ENCODE measurements at places on chromosomes 7 and 10. TPM values are rescaled to one million over a fixed set of nuclear protein-coding genes. Genes with fewer than 3 reads are reported as not detected.

DNA sequence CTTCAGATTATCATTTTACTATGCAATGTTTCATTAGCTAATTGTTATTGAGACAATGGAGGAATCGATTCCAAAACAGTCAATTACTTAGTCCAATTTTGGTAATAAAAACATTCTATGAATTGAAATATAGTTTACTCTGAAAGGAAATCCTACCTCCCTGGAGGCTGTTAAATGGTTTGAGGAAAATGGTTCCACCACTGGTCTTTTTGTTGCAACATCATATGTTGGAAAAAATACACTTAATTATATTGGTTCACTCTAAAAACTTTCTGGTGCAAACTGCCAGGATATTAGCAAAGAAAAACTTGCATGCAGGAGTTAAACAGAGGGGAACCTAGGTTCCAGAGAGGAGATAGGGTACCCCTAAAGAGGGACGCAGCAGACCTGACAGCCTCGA, 267.3 kb upstream of the LYZL1 start:
- H3K36me3 ChIP-seq, result no peaks in the 10 kb centered on the region
- H3K27ac ChIP-seq, result no peak overlapping the region
- no peak overlapping the region for H3K4me3 ChIP-seq
- H3K4me1 ChIP-seq, result no peaks in the 10 kb centered on the region
- no peaks in the 10 kb centered on the region for H3K27me3 ChIP-seq

- H3K4me3 ChIP-seq, result peak overlapping the region; percentile 8
- no peaks in the 10 kb centered on the region for H3K27me3 ChIP-seq
- no peak for DNase-seq
- H3K27ac ChIP-seq, result peak overlapping the region; percentile 80
- no peaks in the 10 kb centered on the region for H3K36me3 ChIP-seq
- peaks cover 77% of the 10 kb centered on the region for H3K4me1 ChIP-seq
These were observed 162.9 kb downstream of the GRK5 start for GRCh38 chr10:119370111-119370741.

DNA sequence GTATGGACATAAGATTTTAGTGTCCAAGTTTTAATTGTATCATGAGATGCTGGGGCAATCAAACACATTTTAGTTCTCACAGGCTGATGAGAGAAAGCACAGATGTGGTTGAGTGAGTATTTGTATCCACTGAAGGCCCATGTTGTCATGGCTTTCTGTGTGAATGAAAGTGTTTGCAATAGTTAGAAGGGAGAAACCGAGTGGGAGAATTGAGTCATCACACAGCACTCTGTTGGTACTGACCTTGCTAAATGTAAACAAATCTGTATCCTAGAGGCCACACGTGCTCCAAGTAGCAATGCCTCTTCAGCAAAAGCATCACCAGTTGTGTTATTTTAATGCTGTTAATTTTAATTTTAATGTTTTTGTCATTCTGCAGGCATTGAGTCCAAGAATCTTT, 121.2 kb downstream of the EMX2 start:
- H3K27ac ChIP-seq, result no peak overlapping the region
- DNase-seq, result peak; percentile 22
- no peak overlapping the region for H3K4me3 ChIP-seq
- H3K27me3 ChIP-seq, result no peaks in the 10 kb centered on the region
- H3K4me1 ChIP-seq, result no peaks in the 10 kb centered on the region

GRCh38 chr7:135238112-135238744, 4.6 kb downstream of the STRA8 start:
- no peaks in the 10 kb centered on the region for H3K4me1 ChIP-seq
- no peaks in the 10 kb centered on the region for H3K27me3 ChIP-seq
- DNase-seq, result peak; percentile 18
- H3K27ac ChIP-seq, result no peak overlapping the region

GRCh38 chr7:40498924-40499510, 364.2 kb downstream of the SUGCT start:
- H3K36me3 ChIP-seq, result no peaks in the 10 kb centered on the region
- no peaks in the 10 kb centered on the region for H3K4me1 ChIP-seq
- no peak overlapping the region for H3K27ac ChIP-seq

GRCh38 chr10:48444861-48445841, 138.7 kb downstream of the MAPK8 start:
- no peak for DNase-seq
- H3K36me3 ChIP-seq, result no peaks in the 10 kb centered on the region
- H3K4me3 ChIP-seq, result no peak overlapping the region
- H3K4me1 ChIP-seq, result no peaks in the 10 kb centered on the region

PALD1 gene
- total RNA-seq, result 6.9 TPM

DNA sequence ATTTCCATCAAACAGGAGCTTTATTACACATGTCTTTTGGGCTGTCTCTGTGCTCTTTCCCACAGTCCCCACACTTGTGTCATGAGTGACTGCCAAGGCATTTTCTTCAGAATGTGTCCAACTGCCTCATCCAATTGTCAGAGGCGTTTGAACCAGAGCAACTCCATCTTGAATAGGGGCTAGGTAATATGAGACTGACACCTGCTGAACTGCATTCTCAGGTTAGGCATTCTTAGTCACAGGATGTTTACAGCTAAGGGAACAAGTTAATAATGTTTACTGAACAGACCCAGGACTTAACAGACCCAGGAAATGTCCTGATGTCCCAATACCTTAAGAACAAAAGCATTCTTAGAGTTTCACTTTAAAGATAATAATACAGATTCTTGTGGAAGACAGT, 595.5 kb downstream of the REEP3 start:
- no peaks in the 10 kb centered on the region for H3K36me3 ChIP-seq
- H3K27me3 ChIP-seq, result no peaks in the 10 kb centered on the region
- no peak for DNase-seq

LFNG gene
- 36.8 TPM for total RNA-seq

DNA sequence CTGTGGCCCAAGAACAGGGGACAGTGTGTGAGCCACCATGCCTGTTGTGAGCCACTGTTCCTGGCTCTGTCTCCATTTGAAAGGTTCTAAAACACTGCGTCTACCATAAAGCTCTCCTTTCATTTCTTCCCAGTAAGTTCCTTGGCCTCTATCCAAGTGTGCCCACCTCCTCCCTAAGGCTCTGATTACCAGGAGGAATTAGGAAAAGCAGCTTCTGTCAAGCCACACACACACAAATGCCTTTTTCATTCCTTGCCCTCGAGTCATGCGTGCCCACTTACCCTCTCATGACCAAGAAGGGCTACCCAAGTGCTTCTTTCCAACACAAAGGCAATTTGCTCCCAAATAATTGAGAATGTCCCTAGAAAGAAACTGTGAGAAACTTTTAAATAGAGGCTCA, 70.8 kb upstream of the PARD3 start:
- peaks cover 5% of the 10 kb centered on the region for H3K4me1 ChIP-seq
- no peaks in the 10 kb centered on the region for H3K36me3 ChIP-seq
- H3K4me3 ChIP-seq, result no peak overlapping the region
- H3K27ac ChIP-seq, result no peak overlapping the region
- DNase-seq, result no peak
